Inflammatory macrophage (primary cell): ENCODE measurements at places on chromosomes 2 and 18.

DNA sequence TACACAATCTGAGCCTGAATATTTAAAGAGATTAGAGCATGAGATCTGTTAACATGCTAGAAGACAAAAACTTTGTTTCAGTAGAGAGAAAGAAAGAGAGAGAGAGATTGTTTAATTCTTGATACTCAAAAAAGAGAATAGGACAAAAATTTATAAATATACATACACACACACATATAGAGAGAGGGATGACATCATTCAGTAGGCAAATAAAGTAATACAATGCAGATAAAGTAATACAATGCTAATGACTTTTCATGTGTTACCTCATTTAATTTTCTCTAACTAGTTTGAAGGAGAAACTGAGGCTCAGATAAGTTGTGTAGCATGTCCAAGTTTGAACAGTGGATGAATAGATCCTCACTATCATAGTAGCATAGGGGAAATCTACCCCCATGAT lies 286.4 kb downstream of the CMPK2 start:
- no peak for DNase-seq

GRCh38 chr2:106065983-106066820 lies 127.9 kb downstream of the UXS1 start:
- DNase-seq = no peak

DNA sequence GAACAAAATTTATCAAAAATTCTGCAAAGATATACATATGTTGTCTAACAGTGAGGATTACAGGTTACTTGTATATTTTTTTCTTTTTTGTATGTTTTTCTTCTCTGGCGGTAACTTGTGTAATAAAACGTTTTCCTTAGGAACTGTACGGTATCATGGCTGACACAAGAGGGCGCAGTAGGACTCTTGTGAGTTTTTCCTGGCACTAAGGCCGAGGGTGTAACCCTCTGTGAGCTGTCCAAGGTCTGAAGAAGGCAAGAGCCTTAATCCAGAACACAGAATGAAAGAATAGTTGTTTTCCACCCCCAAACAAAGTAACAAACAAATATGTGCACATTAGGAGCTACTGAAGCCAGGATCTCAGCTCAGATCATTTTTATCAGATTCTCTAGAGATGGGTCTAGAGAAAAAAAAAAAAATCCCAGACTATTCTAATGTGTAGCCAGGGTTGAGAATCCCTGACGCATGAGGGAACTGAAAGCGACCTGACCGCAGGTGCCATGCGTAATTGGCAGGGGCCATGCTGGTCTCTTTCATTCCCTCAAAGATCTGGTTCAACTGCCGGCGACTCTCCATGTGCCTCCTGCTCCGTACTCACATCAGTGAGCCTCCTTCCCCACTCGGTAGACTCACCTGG lies 27.0 kb downstream of the TMEM200C start:
- peak; percentile 85 for DNase-seq

DNA sequence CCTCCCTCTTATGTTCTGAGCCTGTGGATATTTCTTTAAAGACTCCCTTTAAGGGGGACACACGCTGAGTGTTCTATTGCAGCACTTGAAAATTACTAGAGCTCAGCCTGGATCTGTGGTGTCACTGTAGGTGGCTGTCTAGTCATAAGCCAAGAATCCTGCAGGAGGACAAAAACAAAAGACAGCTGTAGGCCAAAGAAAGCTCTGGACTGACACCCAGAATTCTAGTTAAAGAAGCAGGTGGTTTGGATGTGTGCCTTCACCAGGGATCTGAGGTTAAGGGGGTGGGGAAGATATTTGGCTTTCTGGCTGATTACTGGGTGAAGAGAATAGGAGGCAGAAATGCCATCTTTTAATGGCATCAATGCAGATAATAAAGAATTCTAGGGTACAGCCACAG lies 842.5 kb upstream of the NXPH2 start:
- DNase-seq = no peak

- no peak for DNase-seq
Observed at GRCh38 chr2:241095594-241096290, 6.3 kb downstream of the MTERF4 start.

DNA sequence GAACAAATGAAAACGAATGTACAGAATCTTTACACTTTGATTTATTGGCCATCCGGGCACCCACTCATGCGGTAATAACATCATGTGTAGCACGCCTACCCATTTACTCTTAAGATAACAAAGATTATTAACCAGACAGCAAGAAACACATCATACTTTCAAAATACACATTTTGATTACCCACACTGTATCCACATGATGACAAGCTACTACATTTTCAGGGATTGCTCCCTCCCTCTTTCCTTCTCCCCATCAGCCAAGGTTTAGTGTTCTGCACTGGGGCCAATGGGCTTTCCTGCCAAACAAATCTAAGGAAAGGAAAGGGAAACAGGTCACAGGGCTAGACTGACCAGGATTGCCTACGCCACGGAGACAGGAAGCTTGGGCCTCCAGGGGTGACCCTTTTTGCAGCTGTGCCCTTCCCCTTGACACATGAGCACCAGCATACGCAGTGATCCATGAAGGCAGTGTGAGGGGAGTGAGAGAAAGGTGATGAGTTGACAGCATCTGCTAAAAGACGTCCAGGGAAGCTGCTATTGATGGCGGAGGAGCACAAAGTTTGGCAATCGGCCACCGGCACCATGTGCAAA lies 76.5 kb downstream of the ZNF521 start:
- DNase-seq = no peak

- no peak for DNase-seq
Observed at GRCh38 chr18:80137137-80137536, 28.1 kb downstream of the ADNP2 start.

GRCh38 chr18:3449512-3450011 lies 410 bp upstream of the TGIF1 start:
- no peak for DNase-seq

- DNase-seq = peak; percentile 79
Observed at GRCh38 chr2:134137182-134137611, 116.7 kb upstream of the MGAT5 start.

GRCh38 chr2:219251656-219252055 lies 1.4 kb upstream of the TUBA4B start:
- DNase-seq = no peak

GRCh38 chr2:238080518-238080917 lies 19.6 kb upstream of the ESPNL start:
- DNase-seq = no peak

DNA sequence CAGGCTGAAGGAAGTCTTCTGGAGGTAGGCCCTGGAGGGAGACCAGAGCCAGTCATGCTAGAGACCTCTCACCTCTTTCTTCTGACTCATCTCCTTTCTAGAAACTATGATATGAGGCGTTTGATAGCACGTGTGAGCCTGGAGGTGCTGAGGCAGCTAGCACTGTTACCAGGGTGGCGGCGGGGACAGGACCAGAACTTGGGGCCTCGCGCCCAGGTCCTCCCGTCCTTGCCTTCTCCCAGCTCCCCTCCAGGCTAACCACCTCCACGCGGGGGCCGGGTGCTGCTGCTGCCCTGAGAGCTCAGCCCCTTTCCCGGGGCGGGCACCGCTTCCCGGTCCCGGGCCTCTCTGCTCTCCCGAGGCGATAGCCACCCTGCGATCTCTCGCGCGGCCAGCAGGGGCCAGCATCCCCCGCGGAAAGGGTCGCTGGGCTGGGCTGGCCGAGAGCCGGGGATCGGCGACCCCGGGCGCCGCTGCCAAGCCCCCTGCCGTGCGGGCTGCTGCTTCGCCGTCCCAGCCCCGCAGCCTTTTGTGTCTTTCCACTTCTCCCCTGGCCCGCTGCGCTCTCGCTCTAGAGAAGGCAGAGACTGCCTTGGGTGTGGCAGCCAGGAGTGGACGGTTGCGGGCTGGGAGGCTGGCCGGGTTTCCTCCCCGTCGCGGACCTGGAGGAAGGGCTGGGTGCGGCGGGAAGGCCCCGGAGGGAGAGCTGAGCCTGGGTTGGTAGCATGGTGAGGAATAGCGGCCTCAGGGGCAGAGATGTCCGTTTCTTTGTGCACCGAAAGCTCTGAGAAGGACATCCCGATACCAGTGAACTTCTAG lies 49.1 kb downstream of the TMEM17 start:
- DNase-seq = peak; percentile 60

- no peak for DNase-seq
Observed at GRCh38 chr2:48551548-48551947, 21.6 kb downstream of the STON1 start.

- DNase-seq = no peak
Observed at GRCh38 chr2:120595739-120596138, 139.9 kb upstream of the GLI2 start.

DNA sequence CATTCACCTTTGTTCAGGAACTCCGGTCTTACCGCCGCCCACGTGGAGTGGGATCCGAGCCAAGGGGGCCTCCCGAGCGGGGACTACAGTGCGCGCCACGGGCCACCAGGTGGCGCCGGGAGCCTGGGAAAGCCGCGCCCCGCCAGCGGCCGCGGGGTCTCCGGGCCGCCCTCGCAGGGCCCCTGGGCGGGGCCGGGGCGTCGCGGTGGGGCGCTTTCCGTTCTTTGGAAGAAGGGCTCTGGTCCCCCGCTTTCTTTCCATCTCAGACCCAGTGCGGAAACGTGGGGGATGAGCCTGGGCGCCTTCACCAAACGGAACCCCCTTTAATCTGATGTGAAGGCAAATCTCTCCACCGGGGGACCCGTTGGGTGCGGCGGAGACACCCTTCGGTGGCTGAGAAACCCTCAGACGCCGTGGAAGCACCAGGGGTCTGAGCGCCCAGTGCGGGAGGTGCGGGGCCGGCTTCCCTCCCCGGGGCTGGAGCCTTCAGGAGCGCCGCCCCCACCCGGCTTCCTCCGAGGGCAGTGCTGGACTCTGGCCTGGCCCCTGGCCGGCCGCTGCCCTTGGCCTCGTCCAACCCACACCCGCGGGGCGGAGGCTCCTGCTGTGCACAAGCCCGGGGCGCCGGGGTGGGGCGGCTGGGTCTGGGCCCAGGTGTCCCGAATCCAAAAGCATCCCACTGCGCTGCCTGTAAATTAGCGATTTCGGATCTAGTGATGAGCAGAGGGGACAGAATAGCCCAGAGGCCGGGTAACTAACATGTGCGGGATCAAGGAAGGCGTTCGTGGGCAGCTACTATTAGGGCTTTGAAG lies 44.6 kb downstream of the GORASP2 start:
- peak; percentile 80 for DNase-seq

GRCh38 chr18:57759650-57760049 lies 43.5 kb downstream of the ATP8B1 start:
- DNase-seq = no peak

DNA sequence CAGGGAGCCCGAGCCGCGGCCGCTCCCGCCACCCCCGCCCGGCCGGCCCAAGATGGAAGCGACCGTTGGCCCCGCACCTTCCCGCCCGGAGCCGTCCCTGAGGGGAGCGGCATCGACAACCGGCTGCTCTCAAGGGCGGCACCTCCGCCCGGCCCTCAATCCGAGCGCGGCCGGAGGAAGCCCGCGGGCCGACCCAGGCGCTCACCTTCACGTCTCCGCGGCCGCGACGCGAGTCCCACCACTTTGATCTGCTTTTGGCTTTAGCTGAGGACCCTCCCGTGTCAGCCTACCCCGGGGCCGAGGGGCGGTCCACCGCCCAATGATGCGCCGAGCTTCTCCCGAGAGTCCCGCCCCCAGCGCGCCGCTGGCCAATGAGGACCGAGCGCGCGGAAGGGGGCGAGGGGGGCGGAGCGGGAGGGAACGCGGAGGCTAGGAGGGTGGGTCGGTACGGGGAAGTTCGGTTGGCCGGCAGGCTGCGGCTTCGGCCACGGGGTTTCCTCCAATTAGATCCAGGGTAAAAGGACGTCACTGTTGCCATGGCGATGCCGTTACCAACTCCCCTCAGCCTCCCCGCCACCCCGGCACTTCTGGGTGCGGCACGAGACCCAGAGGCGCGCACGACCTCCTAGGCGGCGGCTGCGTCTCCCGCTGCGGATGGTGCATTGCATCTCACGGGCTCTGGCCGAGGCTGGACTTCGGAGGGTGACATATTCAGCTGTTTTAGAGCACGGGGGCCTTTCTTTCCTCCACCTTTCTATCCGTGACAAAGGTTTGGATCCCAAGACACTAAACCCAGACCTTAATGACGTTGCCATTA lies at the start of gene YWHAQ:
TSS of gene YWHAQ (minus strand) at position 262 of the 817 bp plus-strand sequence. CDS start 545 bp downstream, outside the sequence.
- DNase-seq = peak; percentile 99

DNA sequence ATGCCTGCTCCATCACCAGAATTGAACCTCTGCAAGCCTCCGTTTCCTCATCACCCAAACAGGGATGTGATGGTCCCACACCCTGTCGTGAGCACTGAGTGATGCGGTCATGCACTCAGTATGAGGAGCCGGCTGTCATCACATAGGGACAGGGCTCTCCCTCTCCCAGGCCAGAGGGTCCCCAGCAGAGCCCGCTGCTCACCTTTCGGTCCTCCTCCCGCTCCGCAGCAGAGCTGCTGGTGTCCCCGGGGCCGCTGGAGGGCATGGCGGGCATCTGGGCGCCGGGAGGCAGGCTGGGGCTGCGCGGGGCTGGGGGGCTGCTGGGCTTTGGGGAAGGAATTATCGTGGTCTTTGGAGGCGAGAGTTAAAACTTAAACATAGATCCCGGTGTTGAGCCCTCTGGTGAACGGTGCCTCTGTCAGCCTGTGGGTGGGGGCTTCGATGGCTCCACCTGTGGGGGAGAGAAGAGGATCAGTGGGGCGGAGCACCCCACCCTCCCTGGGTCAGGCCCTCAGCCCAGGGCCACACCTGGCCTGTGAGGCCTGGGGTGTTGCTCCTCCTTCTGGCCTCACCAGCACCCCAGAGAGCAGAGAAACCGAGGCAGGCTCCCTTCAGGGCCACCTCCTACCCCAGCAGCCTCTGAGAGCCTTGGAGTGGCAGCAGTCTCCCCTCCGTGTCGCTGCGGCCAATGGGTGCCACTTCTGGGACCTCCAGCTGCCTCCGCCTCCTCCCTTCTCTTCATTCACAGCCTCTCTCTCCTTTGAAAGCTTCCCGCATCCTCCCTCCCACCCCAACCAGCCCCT lies 27.8 kb downstream of the DNMT3A start:
- no peak for DNase-seq

- no peak for DNase-seq
Observed at GRCh38 chr2:235001237-235002133, 49.7 kb downstream of the SH3BP4 start.

- DNase-seq = no peak
Observed at GRCh38 chr2:159775021-159775420, 23.0 kb downstream of the CD302 start.

GRCh38 chr2:237361194-237362004 lies 52.6 kb downstream of the COL6A3 start:
- DNase-seq = no peak

- no peak for DNase-seq
Observed at GRCh38 chr18:35236571-35237363, 4.1 kb upstream of the ZNF397 start.

DNA sequence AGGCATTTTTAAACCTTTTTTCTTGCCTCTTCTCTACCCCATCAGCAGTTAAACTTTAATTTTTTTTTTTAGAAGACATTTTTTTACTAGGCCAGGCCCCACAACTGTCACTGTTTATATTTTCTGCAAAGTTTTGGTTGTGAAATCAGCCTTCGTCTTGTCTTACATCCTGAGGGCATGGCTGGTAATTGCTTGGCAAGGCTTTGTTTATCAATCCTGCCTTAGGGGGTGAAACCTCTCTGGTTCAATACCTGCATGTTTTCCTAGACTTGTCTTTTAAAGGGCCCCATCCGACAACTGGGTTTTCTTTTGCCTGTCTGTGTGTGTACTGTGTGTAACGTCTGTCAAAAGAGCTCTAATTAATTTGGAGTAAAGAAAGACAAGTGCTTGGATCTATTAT lies 330.0 kb upstream of the CWC22 start:
- DNase-seq = no peak

GRCh38 chr2:27664622-27665363 lies 1.1 kb downstream of the SLC4A1AP start:
- peak; percentile 42 for DNase-seq
